Right kidney (tissue), 9 donors: ENCODE measurements at places on chromosomes 16 and 17.

GRCh38 chr17:4632581-4632920, 8.9 kb downstream of the ALOX15 start:
- DNase-seq = peak; percentile 41

DNA sequence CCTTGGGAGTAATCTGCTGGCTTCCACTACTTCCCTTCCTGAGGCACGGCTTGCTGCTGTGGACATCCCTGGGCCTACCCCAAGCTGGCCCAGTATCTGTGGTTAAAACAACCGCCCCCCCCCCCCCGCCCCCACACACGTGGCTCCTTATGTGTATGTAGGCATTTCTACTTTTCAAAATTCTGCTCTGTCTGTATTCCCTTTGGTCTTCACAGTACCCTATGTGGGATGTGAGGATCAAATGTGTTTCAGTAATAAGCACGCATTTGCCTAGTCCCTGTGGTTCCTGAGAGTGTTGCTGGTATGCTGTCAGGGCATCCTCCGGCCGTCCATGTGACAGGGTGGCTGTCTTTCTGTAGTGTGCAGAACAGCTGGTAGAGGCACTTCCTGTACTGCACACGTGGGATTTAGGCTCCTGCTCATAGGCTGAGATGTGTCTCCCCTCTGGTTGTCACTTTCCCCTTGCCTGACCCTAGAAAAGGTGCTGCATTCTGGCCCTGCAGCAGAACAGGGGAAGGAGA, 2.2 kb downstream of the NT5M start:
- no peak for DNase-seq

GRCh38 chr16:55282441-55282840, 41.6 kb upstream of the IRX6 start:
- no peak for DNase-seq

DNA sequence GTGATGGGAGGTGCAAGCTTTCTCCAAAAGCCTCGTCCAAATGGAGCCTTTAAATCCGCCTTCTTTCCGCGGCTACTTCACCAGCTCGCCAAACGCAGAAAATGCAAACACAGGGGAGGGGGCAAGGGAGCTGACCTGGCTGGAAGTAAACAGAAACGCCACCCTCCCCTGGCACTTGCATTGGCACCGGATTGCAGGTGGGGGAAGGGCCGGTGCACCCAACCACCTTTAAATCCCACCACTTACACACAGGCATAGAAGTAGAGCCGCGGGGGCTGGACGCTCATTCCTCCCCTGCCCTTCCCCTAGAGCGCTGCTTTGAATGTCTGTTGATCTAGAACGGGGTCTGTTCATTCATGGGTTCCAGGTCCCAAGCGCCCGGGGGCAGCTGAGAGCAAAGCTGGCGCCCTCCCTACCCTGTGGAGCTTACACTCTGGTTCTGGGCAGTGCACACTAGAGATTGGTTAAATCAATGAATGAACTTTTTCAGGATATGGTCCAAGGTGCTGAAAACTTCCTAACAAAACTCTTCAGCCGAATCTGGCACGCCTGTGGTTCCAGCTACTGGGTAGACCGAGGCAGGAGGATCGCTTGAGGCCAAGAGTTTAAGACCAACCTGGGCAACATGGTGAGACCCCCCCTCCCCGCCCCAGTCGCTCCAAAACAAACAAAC, 920 bp upstream of the ZCCHC14 start:
- no peak for DNase-seq

DNA sequence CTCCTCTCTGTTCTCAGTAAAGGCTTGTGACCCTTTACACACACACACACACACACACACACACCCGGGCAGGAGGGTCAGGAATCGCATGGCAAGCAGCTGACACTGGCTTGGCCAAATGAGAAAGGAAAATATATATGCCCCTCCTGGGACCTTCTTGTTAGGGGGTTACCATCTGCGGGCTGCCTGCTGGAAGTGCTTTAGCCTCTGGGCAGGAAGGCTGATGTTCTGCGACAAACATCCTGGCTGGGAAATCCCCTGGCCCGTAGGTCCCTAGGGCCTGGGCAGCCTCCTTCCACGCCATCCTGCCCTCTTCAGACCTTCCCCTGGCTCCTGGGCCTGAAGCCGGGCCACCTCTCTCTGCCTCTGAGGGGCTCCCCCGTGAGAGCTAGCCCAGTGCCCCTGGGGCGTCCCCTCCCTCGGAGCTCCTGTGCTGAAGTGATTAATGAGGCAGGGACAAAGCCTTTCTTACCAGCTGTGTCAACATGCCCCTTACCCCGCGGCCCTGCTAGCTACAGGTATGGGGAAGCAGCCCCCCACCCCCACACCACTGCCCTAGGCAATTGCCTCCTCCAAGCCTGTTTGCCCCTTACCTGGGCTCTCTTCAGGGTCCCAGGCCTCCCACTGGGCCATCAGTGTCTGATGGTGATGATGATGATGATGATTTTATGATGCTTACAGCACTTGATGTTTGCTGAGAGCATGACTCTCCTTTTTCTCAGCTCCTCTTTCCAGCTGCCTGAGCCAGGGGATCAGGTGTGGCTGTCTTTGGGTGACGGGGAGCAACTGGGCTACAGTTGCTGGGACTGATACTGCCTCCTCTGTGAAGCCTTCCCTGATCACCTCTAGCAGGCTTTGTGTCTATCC, 32.8 kb upstream of the ETV4 start:
- peak; percentile 72 for DNase-seq

DNA sequence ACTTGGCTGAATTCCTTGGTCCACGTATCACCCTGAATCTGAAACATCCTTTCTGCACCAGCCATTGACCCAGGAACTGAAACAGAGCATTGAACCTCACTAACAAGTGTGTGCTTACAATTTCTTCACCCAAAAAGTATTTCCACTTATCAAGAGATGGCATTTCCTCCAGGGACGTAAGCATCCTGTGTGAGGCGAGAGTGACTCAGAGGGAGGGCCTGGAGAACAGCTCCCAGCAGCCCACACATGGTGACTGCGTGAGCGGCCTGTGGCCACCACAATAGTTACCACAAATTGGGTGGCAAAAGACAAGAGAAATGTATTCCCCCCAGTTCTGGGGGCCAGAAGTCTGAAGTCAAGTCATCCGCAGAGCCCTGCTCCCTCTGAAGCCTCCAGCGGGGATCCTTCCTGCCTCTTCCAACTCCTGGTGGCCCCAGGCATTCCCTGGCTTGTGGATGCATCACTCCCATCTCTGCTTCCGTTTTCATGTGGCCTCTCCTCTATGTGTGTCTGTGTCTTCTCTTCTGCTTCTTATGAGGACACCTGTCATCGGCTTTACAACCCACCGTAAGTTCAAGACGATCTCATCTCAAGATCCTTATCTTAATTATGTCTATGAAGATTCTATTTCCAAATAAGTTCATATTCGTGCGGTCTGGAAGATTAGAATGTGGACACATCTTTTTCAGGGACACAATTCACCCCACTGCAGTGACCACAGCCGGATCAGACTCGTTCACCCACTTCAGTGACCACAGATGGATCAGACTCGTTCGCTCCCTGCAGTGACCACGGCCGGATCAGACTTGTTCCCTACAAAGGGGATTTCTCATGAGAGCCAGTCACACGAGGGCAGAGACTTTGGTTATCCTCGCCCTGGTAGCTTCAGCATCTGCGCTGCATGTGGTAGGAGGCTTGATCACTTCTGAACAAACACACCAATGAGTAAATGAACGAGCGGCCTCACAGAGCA, 122.6 kb upstream of the FOXF1 start:
- no peak for DNase-seq

GRCh38 chr16:6732166-6732565, 600.5 kb upstream of the RBFOX1 start:
- no peak for DNase-seq

DNA sequence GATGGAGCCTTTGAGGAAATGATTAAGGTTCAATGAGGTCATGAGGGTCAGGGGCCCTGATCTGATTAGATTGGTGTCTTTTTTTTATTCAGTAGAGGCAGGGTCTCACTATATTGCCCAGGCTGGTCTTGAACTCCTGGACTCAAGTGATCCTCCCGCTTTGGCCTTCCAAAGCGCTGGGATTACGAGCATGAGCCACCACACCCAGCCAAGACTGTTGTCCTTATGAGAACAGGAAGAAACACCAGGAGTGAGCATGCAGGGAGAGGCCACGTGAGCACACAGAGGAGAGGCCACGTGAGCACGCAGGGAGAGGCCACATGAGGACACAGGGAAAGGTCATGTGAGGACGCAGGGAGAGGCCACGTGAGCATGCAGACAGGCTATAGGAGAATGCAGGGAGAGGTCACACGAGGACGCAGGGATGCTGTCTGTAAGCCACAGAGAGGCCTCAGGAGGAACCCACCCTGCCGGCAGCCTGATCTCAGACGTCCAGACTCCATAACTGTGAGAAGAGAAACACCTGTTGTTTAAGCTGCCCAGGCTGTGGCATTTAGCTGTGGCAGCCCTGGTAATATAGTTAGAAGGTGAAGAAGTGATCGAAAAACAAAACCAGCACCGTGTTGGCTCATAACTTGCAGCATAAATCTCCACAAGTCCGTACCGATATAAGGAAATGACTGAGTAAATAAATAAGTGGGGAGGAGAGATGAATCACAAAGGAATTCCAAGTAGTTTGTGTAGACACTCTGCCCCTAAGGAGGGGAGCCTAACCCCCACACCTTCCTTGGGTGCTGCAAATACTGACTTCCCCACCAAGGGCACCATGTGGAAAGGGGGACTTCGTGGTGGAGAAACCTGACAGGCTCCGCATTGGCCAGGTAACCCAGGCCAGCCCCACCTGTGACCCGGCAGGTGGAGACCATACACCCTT, 14.6 kb upstream of the CSNK1D start:
- no peak for DNase-seq
